Stimulated activated CD8-positive, alpha-beta memory T cell treated with anti-CD3 and anti-CD28 coated beads, Interleukin-7, amount 100 ng/mL, for 1 hour (primary cell): ENCODE measurements at places on chromosomes 5 and 9.

- DNase-seq, result no peak
Measured at GRCh38 chr5:179699616-179700237, 960 bp downstream of the CANX start.

- no peak for DNase-seq
Measured at GRCh38 chr5:37988454-37989046, 148.7 kb upstream of the GDNF start.

GRCh38 chr9:132849185-132849706 lies 28.8 kb downstream of the AK8 start:
- no peak for DNase-seq

DNA sequence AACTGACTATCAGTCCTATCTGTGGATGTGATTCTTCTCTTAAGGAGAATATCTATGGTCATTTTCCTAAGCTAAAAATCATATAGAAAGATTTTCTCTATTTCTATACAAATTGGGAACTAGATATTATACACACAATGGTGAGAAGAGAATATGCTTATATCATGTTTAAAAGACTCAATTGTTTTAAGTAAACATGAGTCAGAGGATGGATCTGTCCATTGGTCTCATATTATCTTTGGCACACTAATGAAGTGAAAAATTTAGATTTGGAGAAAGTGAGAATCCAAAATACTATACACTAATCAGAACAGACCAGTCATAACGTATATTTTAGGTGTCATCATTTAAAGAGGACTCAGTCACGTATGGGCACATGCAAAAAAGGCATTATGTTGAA lies 16.5 kb upstream of the SPINK14 start:
- DNase-seq, result no peak

DNA sequence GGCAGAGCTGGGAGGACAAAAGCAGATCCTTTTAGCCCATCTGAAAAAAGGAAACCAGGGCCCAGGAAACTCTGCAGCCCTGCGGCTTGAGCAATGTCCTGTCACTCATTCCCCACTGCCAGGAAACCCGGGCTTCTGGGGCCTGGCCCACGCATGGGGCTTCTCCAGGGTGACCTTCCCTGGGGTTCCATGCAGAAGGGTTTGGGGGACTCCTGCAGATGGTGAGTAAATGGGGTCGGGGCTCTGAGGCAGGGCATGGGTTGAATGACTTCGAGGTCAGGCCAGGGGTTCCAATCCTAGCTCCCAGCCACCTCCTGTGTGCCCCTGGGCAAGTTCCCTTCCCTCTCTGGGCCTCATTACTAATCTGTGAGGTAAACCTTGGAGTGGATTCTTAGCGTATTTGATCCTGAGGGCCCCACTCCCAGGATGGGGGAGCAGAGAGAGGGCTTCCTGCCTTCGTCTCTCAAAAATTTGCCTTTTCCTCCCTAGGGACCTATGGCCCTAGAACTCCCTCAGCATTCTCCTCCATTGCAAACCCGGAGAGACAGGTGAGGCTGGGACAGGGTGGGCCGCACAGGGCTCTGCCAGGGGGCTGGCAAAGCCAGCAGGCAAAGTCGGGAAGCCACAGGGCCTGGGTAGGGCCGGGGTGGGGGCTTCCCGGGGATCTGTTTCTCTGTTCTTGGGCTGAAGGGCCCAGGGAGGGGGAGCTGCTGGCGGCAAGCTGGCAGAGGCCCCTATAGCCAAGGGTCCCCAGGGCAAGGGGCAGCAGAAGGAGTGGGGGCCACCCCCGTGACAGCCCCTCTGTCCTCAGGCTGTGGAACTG lies 25.8 kb downstream of the ADGRD2 start:
- DNase-seq, result no peak

DNA sequence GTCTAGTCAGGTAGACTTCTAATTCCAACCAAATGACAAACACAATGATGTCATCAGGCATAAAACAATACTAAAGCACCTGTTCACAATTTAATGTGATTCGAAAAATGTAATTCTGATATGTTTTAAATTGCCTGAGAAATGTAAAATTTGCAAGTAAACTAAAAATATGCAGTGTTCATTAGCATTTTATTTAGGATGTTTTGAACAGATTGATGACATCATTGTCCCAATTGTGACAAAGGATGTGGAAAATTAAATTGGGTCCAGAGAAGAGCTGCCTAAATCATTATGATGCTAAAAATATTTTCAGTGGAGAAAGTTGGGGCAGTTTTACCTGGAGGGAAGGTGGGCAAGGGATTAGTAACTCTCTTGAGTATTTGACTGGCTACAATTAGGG lies 86.5 kb downstream of the CFAP90 start:
- no peak for DNase-seq

- DNase-seq, result no peak
Measured at GRCh38 chr5:66039296-66039695, 104.8 kb upstream of the SREK1 start.
